AG20443 (cell line): ENCODE measurements at places on chromosomes 5 and 9.

DNA sequence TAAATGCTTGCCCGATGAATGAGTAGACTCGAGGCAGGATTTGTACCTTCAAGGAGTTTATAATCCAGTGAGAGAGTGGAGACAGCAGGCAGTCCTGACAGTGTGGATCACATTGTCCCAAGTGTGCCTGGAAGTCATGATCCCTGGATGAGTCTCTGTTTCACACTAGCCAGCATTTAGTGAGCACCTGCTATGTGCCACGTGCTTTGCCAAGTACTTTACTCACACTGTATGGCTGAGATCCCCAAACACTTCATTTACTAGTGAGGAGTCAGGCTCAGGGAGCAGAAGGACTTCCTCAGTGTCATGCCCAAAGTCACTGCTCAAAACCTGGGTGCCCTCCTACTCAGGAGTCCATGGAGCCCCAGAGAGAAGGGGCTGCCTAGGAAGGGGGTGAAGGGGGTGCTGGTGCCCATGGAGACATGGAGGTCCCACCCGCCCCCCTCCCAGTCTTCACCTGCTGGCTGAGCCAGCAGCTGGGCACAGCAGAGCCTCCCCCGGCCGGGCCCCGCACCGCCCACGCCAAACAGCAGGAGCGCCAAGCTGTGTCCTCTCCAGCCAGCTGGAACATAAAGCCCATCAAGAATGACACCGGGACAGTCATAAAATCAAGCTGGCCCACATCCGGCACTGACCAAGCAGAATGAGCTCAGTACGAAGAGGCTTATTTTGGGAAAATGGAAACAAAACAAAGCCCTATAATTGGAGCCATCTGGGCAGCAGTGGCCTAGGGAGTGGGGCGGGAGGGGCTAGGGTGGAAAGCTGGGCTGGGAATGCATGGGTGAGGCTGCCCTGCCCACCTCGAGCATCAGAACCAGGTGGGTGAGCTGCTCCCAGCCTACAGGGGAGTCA, 10.6 kb downstream of the LAMC3 start:
- DNase-seq, result peak; percentile 75

DNA sequence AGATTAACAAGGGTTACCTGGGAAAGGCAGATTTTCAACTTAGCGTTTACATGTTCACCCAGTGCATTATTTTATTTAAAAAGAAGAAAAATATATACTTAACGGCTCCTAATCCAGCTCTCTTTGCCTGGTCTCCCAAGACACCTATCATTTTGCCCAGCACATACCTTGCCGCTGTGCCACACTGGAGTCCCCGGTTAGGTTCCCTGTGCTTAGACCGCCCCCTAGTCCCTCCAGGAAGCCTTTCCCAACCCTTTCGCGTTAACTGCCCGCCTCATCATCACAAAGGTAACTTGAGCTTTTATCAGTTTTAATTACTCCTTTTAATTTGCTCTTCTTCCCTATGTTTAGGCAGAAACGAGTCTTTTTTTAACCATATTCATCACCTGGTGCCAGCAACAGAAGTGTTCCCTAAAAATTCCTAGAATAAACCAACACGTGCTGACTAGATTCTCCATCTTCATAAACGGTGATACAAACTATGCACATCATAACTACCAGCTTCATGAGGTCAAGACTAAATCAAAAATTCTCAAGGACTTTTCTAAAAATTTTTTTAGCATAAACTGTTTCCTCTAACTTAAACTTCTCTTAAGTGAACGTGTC, 19.7 kb downstream of the DNAJA1 start:
- DNase-seq, result peak; percentile 18

- no peak for DNase-seq
Observed at GRCh38 chr5:127960270-127960691, 123.3 kb upstream of the SLC12A2 start.

DNA sequence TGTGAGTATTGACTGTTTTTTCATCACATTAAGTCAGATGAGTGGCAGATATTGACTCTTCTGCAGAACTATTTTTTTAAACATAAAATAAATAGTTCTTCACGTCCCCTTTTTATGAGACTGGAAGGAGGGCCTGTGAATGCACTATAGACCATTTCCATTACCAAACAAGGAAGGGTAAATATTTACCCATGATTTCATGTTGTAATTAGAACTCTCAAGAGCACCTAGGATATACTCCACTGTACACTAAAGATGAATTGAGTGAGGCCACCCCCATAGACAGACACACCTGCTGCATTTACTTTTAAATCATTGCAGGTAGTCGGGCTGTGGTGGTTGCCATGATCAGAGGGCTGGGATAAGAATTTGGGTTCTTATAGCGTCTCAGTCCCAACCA, 22.6 kb downstream of the SLC36A1 start:
- no peak for DNase-seq

DNA sequence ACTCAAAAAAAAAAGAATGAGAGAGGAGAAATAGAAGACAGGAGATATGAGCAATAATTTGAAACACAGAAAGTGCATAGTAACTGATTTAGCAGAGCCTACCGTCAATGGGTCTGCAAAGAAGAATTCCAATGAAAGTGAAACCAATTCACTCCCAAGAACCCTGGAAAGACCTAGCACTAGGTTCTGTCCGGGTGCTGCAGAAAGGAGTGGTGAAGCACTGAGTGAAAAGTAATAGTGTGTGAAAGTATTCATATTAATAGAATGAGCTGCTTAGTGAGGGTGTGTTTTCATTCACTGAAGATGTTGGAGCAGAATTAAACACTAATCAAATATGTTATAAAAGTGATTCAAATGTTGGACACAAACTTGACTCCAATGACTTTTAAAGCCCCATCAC, 51.3 kb upstream of the SLC30A5 start:
- no peak for DNase-seq

- DNase-seq, result no peak
Observed at GRCh38 chr5:151798674-151799073, 26.9 kb downstream of the G3BP1 start.

DNA sequence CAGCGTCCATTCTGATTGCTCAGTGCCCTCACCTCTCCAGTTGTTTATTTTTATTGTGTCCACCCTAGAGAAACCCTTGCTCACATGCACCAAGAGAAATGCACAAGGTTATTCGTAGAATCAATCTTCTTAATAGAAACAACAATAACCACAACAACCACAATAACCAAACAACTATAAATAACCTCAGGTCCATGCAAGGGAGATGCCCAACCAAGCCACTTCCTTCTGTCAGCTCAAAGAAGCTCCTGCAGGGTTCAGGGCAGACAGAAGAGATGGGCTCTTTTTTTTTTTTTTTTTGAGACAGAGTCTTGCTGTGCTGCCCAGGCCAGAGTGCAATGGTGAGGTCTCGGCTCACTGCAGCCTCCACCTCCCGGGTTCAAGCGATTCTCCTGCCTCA, 14.9 kb upstream of the TCOF1 start:
- DNase-seq, result no peak

GRCh38 chr5:56659971-56660370, 155.4 kb upstream of the MAP3K1 start:
- DNase-seq, result no peak

GRCh38 chr5:17966640-17967402, 332.6 kb downstream of the TAF11L14 start:
- DNase-seq, result no peak

- no peak for DNase-seq
Observed at GRCh38 chr9:123109540-123110279, 76.2 kb downstream of the GPR21 start.

- DNase-seq, result peak; percentile 41
Observed at GRCh38 chr5:128674837-128675446, 136.9 kb upstream of the FBN2 start.

DNA sequence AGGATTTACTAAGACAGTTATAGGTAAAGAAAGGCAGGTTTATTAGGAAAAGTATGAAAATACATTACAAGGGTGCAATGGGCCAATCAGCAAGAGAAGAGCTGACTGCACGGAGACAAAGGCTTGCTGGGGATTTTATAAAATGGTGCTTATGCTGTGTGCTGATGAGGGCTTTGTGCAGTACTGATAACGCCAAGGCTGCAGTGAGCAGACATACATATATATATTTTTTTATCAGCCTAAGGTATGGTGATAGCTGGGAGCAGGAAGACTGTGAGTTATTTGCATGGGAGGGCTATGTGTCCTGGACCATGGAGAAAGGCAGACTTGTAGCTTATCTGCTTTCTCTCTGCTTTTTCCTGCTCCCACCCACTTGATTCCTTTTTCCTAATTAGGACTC, 208.1 kb upstream of the ACTBL2 start:
- DNase-seq, result no peak

DNA sequence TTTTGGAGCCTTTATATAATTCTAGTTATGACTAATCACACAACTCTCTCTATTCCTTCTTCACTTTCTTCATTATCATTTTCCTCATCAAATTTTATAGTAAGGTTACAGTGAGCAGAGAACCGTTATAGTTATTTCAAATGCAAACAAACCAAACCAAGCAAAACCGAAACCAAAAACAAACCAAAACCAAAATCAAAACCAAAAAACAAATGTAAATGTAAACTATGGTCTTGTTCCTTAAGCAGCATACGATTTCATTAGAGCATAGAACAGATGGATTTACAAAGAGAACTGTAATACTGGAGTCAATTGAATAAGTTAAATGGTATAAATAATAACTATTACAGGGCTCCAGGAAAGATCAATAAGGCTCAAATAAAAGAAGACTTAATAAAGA, 447.1 kb downstream of the LRRC70 start:
- no peak for DNase-seq

GRCh38 chr9:126169736-126170135, 156.9 kb upstream of the MVB12B start:
- peak; percentile 0 for DNase-seq

DNA sequence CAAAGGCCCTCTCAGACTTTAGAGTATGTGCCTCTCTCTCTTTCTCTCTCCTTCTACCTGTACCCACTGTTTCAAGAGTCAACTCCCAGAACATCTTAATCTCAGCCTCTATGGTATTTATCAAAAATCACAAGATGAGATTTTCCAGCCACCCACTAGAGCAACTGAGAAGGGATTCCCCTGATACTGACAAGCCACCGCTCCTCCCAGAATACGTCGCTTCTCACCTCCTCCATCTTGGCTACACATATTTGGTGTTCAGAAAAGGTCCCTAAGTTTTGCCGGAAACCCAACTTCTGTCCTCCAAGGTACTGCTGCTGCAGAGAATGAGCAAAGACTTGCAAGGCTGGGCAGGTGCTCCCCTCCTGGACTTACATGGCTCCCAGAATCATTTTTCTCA, 6.1 kb downstream of the GARIN3 start:
- no peak for DNase-seq

- peak; percentile 72 for DNase-seq
Observed at GRCh38 chr9:114911167-114911821, 19.1 kb downstream of the TNFSF8 start.

- no peak for DNase-seq
Observed at GRCh38 chr9:134051319-134051718, 16.5 kb downstream of the BRD3 start.

DNA sequence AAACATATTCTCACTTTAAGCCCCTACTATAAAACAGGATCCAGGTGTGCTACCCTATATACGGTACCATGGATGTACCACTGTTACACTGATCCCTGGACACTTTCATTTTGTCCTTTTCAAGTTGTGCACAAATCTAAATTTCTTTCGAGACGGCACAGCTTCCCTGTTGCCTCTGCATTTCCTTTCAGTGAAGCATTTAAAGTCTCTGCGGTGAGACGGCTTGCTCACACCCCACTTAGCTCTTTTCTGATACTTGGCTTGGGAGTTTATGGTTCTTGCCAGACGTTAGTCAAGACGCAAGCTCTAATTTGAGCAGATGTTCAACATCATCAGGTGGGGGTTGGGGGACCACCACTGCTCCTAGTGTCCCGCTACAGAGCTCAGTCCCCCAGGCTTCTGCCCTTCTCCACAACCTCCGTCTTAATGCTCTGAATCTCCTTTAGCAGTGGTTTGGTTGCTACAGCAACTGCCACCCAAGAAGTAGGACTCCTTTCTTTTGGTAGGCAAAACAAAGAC, 15.8 kb downstream of the F2RL2 start:
- DNase-seq, result no peak

DNA sequence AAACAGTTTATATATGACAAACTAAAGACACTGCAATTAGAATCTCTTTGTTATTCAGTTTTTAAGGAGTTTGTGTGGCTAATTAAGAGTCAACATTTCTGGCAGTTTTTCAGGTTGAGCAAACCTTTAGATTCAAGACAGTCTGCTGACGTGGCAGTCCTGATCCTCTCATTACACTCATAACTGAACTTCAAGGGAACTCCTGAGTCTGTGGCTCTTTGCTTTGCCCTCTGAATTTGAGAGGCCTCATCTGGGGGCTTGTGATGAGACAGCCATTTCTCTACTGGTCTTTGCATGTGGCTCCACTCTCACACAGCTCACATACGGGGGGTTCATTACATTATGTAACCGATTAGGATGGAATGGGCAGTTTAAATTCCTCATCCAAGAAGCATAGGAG, 182.9 kb upstream of the MEF2C start:
- no peak for DNase-seq

- peak; percentile 37 for DNase-seq
Observed at GRCh38 chr5:31412324-31412723, 119.6 kb downstream of the DROSHA start.

GRCh38 chr9:97299809-97300414, 7.5 kb upstream of the CCDC180 start:
- no peak for DNase-seq

DNA sequence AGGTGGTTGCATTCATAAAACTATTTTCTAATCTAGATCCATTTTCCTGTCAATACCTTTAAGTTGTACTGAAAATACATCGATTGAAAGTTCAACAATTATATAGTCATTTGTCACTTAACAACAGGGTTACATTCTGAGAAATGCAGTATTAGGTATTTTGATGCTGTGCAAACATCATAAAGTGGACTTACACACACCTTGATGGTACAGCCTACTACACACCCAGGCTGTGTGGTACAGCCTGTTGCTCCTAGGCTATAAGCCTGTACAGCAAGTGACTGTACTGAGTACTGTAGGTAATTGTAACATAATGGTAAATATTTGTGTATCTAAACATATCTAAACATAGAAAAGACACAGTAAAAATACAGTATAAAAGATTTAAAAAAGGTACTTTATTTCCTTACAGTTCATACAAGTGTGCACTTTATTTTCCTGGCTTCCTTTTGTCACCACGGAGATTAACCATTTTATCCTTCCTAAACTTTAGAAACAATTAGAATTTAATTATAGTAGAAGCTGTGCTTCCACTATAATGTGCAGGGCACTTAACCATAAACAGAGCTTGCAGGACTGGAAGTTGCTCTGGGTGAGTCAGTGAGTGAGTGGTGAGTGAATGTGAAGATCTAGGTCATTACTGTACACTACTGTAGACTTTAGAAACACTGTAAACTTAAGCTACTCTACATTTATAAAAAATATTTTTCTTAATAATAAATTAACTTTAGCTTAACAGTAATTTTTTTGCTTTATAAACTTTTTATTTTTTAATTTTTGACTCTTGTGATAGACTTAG, 42.9 kb upstream of the MEF2C start:
- no peak for DNase-seq

GRCh38 chr9:121138973-121139372, 62.7 kb downstream of the RAB14 start:
- no peak for DNase-seq
